ENCODE measurements at places on chromosomes 7 and 10. TPM values are rescaled to one million over a fixed set of nuclear protein-coding genes. Genes with fewer than 3 reads are reported as not detected.

- H3K4me1 ChIP-seq: no peaks in the 10 kb centered on the region
- H3K4me3 ChIP-seq: no peak overlapping the region
- no peaks in the 10 kb centered on the region for H3K36me3 ChIP-seq
- H3K27ac ChIP-seq: no peak overlapping the region
- DNase-seq: no peak
Observed at GRCh38 chr7:47313564-47313963, 268.3 kb downstream of the TNS3 start.

DNA sequence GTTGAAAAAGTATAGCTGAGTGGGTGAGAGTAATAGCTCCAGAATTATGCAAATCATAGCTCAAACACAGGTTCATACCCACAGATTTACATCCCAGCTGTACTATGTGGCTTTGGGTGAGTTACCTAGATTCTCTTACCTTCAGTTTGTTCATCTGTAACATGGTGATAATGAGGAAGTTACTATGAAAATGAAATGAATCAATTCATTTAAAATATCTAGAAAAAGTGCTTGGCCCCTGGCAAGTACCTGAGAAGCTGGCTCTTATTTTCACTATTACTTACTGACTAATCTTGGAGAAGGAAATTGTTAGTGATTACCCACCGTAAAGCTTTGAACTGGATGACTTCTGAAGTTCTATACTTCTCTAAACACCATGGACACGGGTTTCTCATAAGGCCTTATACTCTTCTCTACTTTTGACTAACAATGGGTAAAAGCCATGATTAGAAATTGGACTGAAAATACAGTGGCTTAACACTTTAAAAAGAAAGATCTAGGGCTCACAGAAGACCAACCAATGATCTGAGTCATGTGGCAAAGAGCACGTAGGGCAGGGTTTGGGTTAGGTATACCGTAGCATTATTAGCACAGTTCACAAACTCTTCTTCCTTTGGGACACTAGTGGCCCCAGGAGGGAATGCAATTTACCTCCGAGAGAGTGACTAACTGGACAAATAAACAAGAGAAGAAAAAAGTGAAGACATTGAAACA lies 149.2 kb downstream of the PLPP4 start:
- H3K4me3 ChIP-seq: no peak overlapping the region
- DNase-seq: no peak
- no peaks in the 10 kb centered on the region for H3K36me3 ChIP-seq
- H3K27me3 ChIP-seq: no peaks in the 10 kb centered on the region
- no peak overlapping the region for H3K27ac ChIP-seq

The FAM24B gene
- total RNA-seq: 8.0 TPM

The PNLIPRP2 gene
- total RNA-seq: not detected

- H3K27me3 ChIP-seq: no peaks in the 10 kb centered on the region
- no peaks in the 10 kb centered on the region for H3K36me3 ChIP-seq
- H3K27ac ChIP-seq: no peak overlapping the region
- DNase-seq: no peak
Observed at GRCh38 chr10:91590142-91590903, 42.5 kb downstream of the PPP1R3C start.

DNA sequence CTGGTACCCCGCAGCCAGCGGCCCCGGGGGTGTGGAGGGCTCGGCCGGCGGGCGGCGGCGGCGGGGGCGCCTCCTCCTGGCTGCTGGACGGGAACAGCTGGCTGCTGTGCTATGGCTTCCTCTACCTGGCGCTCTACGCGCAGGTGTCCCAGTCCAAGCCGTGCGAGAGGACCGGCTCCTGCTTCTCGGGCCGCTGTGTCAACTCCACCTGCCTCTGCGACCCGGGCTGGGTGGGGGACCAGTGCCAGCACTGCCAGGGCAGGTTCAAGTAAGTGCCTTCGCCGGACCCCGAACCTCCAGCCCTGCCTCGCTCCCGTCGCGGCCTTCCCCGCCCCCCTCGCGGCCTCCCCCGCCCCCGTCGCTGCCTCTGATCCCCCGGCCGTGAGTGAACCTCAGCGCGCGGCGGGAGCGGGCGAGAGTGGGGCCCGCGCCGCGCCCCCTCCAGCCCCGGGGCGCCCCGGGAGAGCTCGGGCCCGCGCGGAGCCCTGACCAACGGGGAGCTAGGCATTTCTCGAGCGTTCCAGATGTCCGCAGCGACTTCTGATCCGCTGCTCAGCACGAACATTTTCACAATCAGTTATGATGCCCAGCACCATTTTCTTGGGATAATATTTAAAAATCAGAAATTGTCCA lies 727 bp downstream of the ATRNL1 start:
- no peaks in the 10 kb centered on the region for H3K36me3 ChIP-seq
- no peak overlapping the region for H3K27ac ChIP-seq
- peaks cover 53% of the 10 kb centered on the region for H3K27me3 ChIP-seq
- H3K4me1 ChIP-seq: peaks cover 5% of the 10 kb centered on the region

The SPDYE5 gene
- total RNA-seq: not detected

GRCh38 chr7:90078921-90079320 lies 75.3 kb upstream of the STEAP1 start:
- H3K27ac ChIP-seq: no peak overlapping the region
- H3K4me3 ChIP-seq: no peak overlapping the region
- H3K4me1 ChIP-seq: no peaks in the 10 kb centered on the region

DNA sequence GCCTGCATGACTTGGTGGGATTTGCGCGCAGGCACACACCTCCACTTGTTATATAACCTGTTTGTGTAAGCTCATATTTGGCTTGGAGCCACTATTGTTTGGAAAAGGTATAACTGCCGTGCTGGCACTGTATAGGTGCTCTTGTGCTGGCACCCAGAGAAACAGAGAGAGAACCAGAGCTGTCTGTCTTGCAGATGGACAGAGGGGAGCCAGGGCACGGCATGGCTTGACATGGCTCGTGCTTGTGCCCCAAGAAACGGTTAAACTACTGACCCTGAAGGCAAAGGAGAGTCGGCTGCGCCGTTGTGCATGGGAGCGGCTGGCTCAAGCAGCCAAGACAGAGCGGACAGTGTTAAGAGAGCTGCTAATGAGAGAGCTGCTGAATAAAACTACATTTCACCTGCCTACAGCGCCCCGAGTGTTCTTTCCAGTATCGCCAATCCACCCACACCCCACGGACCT lies 23.2 kb downstream of the RAPGEF5 start:
- no peaks in the 10 kb centered on the region for H3K27me3 ChIP-seq
- H3K4me1 ChIP-seq: peaks cover 6% of the 10 kb centered on the region
- H3K27ac ChIP-seq: no peak overlapping the region

The KCNH2 gene
- 4.0 TPM for total RNA-seq

The TAS2R5 gene
- 0.43 TPM for total RNA-seq

DNA sequence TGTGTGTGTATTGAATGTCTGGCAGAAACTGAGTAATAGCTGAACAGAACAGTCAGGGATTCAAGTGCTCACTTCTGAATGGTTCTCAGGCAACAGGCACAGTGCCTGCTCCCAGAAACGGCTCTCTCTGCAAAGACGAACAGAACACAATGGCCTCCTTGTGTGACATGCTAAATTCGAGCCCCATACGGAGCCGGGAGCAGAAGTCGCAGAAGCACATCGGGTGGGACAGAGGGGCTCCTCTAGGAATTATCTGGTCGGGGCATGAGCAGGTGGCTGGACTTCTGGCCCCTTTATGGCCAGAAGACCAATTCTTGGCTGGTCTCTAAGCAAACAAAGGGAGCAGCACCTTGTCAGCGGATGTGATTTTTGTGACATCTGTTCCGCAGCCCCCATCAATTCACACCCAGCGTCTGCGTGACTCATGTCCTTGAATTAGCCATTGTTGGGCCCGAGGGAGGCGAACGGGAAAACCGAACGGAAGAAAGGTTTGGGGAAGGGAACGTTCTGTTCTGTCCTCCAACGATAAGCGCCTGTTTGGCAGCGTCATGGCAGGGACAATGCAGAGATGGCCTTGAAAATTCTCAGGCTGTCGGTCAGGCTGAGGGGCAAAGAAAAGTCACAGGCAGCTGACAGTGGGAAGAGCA lies 47.3 kb upstream of the NPTX2 start:
- no peak for DNase-seq
- no peak overlapping the region for H3K4me3 ChIP-seq
- H3K27ac ChIP-seq: no peak overlapping the region
- no peaks in the 10 kb centered on the region for H3K36me3 ChIP-seq
- no peaks in the 10 kb centered on the region for H3K4me1 ChIP-seq
- H3K27me3 ChIP-seq: no peaks in the 10 kb centered on the region

The TMEM139 gene
- total RNA-seq: not detected

The SPACDR gene
- 3.9 TPM for total RNA-seq
